ENCODE measurements at places on chromosomes 2 and 18.

DNA sequence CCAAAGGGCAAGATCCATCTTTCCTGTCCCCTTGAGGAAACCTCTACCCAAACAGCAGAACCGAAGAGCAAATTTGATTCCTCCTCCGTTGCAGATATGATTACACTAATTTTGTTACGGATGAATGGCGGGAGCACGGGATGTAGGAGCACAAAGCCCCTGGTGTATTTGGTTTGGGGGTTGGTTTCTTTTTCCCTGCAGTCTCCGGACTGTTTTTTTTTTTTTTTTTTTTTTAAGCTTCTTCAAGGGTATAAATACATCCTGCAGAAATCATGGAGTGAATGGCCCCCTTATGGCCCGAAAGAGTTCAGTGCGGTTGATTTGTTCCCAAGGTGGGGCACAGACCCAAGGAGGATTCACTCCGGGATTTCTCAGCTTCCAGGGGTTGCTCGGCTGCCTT is 135.3 kb upstream of the SH3BP4 start:
- no peak for DNase-seq

DNA sequence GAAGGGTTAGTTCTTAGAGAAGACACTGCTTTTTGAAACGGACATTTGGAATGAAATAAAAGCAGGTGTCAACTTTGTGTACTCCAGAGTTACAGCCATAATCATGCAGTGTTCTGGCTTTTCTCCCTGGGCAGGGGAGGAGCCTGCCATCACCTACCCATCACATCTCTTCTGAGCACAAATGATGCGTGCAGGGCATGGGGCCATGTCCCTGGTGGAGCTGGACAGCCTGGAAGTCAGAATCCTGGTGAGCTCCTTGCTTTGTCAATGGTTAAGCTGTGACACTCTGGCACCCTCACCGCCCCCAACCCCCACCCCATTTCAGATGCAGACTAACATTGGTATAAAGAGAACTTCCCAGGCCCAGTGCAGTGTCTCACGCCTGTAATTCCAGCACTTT is 53.1 kb downstream of the PDCL3 start:
- no peak for DNase-seq

DNA sequence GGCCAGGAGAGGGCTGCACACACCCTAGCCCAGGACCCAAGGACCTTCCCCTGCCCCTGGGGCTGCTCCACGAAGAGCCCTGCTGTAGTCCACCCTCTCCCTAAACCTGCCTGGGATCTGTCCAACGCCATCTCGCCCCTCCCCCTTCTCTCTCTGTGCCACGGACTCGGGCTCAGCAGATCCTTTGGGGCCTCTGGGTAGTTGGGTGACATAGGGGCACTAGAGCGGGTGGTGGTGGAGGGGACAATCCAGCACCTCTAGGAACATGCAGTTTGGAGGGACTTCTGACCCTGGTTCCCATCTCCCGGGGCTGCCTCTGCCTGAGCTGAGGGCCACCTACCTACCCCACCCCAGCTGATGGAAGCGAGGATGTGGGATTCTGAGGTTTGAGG is 7.3 kb upstream of the CRYBA2 start:
- DNase-seq, result no peak

DNA sequence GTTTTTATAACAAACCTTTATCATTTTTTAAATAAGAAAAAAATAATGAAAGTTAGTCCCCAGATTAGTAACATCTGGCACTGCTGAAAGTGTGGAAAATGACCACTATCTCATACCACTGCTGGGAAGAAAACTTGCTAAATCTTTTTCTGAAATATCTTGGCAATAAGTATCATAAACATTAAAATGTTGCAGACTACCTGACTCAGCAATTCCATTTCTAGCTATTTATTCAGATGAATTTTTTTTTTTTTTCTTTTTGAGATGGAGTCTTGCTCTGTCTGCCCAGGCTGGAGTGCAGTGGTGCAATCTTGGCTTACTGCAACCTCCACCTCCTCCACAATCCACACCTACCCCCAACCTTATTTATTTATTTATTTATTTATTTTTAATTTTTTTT is 35.3 kb upstream of the SOS1 start:
- DNase-seq, result no peak

DNA sequence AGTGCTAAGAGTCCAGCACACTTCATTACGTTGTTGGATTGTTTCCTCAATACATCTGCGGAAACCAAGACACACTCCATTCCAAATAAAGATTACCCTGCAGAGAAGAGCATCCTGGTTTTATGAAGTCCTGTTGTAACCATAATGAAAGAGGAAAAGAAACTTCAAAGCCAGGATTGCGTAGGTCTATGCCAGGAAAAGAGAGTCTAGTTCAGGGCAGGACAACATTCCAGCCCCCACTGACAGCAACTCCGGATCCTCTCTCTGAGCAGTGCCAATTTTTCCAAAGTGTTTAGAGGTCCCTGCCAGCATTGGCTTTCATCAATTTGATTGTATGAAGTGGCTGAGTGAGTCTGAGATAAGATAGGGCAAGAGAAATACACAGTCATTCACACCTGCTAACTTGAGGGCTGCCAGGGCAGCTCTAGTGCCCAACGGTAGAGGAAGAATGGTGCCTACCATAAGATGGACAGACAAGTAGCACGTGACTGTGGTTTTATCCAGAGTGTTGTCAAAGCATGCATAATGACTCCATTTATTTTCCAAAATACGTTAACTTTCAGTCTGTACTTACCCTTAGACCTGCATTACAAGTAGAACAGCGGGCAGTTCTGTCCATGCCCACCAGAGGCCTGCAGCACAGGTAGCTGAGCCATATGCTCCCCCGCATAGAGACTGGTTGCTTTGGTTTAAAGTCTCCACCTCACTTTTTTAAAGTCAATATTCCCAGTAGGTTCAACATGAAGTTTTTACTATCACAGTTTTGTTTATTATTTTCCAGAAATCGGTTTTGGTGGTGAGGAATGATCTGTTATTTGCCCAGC is 23.7 kb downstream of the PIEZO2 start:
- DNase-seq, result no peak

GRCh38 chr2:72035518-72036172 is 112.0 kb downstream of the CYP26B1 start:
- no peak for DNase-seq
